Coronary artery (tissue), 2 donors: ENCODE measurements at places on chromosomes 6 and 20.

- no peak for DNase-seq
Observed at GRCh38 chr6:2132416-2132815, 113.0 kb downstream of the GMDS start.

DNA sequence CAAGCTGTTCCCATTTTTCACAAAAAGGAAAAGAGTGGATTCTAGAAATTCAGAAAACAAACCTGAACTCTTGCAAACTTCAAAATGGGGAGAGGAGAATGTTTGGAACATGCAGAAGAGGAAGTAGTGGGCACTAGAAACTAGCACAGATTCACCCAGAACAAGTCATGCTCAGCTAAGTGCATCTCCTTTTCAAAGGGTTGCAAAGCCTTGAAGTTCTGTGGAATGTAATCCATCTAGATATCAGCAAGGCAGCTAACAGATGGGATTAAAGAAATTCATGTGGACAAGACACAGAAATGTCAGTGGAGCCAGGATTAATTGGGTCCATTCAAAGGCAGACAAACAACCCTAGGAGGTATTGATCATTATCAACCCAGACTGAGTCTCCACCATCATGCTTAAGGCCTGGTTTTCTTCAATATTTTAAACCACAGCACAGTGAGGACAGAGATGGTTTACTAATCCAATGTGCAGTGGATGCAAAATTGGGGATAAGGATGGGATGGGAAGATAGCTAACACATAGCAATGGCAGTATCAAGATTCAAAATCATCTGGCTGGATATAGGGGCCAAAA lies 31.3 kb downstream of the KCNK5 start:
- DNase-seq: no peak

GRCh38 chr20:637559-637958 lies 15.4 kb downstream of the SRXN1 start:
- DNase-seq: no peak

DNA sequence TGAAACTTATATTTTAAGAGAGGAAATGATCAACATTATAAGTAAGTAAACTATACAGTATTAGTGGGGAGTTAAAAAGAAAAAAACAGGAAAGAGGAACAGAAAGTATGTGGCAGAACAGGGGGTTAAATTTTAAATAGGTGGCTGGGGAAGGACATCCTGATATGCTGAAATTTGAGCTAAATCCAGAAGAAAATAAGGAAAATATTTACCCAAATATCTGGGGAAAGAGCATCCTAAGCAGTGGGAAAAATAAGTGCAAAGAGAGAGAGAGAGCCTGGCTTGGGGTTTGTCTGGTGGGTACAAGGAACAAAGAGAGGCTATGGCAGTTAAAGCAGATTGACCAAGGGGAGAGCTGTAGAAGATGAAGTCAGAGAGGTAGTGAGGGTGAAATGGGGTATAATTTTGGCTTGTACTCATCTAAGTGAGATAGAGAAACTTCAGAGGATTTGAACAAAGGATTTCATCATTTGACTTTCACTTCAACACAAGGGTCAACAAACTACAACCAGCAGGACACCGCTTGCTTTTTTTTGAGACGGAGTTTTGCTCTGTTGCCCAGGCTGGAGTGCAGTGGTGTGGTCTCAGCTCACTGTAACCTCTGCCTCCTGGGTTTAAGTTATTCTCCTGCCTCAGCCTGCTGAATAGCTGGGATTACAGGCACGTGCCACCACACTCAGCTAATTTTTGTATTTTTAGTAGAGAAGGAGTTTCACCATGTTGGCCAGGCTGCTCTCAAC lies 328.4 kb upstream of the CNR1 start:
- no peak for DNase-seq

GRCh38 chr20:44215125-44215524 lies 4.6 kb upstream of the OSER1 start:
- DNase-seq: no peak

DNA sequence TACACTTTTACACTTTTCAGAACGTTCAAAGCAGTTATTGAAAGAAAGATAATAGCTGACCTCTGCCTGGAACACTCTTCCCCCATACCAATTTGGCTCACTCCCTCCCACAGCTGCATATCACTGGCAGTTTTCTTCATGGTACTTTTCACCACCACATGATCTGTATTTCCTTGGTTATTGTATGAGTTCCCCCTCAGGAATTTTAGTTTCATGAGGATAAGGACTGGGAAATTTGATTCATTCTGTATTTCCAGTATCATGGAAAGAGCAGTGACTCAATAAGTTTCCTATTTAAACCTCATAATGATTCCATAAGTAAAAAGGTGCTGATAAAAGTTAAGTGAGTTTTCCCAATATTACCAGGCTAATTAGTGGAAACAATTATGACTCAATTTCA lies 16.0 kb downstream of the HTR1B start:
- DNase-seq: no peak

DNA sequence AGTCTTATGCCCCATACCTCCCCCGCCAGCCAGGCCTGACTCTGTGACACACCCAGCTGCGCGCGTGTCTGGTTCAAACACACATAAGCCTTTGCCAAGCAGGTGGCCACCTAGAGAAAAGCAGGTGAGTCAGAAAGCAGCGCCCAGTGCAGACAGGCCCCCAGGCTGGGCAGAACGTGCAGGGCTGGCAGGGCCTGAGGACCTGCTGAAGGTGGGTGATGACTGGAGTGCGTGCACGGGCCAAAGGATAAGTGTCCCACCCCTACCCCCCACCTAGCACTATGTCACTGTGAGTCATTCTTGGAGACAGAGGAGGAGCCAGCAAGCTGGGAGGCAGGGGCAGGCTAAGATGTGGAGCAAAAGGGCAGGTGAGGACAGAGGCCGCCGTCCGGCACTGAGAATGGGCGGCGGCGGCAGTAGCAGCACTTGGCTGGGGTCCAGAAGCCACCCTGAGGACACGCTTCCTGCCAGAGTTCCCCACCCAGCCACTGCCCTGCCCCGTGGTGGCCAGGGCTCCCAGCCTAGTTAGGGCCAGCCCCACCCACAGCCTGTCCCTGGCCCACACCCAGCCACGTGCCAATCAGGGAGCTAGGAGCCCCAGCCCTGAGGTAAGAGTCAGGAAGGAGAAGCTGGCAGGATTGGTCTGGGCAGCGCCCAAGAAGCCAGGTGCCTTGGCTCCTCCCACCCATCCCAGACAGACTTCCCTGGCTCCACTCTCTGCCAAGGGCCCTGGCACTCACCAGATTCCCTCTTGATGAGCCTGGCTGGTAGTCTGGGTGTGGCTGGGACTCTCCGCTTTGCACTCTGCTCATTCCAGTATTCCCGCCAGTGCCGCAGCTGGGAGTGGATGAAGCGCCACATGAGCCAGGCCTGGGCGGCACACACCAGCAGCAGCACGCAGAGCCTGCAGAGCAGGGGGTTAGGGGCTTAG lies 72.7 kb downstream of the TRAM2 start:
- peak; percentile 96 for DNase-seq

GRCh38 chr6:163710532-163711470 lies 296.3 kb downstream of the QKI start:
- no peak for DNase-seq
